ENCODE measurements at places on chromosomes 3 and 15.

GRCh38 chr3:150261418-150261817 is 146.7 kb upstream of the TSC22D2 start:
- DNase-seq, result no peak

- DNase-seq, result no peak
These were observed 20.3 kb downstream of the CHMP2B start for GRCh38 chr3:87247430-87247773.

DNA sequence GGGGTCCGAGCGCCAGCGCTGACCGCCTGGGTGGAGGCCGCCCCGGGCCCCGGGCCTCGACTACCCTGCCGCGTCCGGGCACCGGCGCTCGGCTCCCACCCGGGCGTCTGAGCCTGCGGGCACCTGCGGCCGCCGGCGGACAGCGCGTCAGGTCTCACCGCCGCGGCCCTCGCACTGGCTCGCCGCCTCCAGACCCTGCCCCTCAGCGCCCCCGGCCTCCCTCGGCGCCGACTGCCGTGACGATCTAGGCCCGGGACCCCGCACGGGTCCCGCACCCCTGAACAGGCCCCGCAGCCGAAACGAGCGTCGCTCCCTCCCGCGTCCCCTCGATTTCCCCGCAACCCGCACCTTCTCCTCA is 297 bp downstream of the PRC1 start:
- DNase-seq, result no peak

GRCh38 chr15:46543626-46544025 is 908.8 kb downstream of the SQOR start:
- no peak for DNase-seq

DNA sequence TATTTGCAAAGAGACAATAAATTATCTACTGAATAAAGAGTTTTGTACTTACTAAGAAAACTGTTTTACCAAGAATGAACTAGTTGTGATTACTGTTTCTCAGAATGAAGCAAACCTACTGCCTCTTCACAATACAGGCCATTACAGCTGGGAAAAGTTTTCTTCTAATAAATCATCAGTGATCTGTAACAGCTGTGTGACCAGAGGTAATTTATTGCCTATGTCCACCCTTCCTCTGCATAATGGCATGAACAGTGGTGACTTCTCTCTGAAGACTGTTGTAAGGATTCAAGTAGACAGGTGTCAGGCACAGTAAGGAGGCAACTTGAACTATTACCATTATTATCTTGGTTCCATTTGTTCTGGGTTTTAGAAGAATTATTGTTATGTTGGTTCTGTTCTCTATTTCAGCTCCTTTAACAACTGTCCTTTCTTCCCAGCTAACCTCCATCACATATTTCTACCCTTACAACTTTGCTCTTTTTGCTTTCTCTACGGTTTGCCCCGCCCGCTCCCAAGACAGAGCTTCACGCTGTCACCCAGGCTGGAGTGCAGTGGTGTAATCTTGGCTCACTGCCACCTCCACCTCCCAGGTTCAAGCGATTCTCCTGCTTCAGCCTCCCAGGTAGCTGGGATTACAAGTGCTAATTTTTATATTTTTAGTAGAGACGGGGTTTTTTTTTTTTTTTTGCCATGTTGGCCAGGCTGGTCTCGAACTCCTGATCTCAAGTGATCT is 51.5 kb downstream of the PRKAR2A start:
- DNase-seq, result no peak

- no peak for DNase-seq
These were observed 110.5 kb upstream of the BFSP2 start for GRCh38 chr3:133289322-133289721.

DNA sequence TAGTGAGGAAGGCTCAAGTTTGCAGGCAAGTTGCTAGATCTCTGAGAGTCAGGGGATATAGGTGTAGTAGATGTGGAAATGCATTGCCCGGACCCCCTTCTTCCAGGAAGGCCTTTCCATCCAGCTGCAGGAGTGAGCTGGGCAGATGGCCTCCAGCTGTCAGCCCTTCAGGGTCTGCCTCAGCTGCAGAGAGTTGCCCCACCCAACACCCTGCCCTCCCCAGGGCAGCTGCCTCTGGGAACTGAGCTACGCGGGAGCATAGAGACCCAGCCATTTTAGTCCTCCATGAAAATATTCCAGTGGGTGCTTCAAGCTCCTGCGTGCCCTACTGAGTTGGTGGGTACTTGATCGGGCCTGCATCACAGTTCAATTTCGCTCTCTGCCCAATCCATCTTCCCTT is 29.6 kb downstream of the SPG21 start:
- DNase-seq, result no peak

DNA sequence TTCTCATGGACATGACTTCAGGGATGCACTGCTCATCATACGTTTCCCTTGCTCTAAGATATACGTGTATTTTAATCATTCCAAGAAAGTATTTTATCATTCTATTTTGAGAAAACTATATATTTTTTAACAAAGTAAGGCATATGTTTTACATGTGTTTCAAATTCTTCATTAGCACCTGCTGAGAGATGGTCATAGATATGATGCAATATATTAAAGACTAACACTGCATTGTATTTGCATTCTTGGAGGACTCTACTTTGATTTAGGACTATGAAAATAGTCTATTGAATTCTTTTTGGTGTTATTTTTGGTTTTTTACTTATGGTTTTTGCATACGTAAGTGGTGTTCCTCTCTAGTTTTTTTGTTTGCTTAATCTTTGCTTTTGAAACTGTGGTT is 54.2 kb upstream of the MTMR10 start:
- no peak for DNase-seq
